Activated T-cell treated with anti-CD3 and anti-CD28 coated beads for 4 hours (primary cell): ENCODE measurements at places on chromosomes 13 and 19.

- no peak for DNase-seq
Observed at GRCh38 chr13:103514619-103515018, 448.4 kb upstream of the SLC10A2 start.

GRCh38 chr13:38656699-38657098 lies 30.2 kb upstream of the FREM2 start:
- no peak for DNase-seq

DNA sequence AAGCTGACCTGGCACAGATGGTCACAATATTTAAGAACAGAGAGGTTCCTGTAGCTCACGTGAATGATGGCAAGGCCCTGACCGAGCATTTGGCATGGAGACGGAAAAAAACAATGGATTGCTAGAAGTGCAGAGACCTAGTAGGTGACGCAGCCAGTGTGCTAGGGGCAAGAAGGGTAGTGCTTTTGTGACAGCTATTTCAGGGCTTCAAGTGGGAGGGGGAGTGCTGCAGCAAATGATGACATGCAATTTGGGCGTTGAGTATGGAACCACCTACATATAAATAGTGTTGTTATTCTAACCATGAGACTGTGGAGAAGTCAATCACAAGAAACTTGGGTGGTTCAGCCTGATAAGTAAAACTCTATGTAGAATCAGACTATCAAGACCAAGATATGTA lies 65.7 kb upstream of the IL17D start:
- DNase-seq = no peak

- DNase-seq = no peak
Observed at GRCh38 chr19:46623915-46624502, 880 bp downstream of the PTGIR start.

DNA sequence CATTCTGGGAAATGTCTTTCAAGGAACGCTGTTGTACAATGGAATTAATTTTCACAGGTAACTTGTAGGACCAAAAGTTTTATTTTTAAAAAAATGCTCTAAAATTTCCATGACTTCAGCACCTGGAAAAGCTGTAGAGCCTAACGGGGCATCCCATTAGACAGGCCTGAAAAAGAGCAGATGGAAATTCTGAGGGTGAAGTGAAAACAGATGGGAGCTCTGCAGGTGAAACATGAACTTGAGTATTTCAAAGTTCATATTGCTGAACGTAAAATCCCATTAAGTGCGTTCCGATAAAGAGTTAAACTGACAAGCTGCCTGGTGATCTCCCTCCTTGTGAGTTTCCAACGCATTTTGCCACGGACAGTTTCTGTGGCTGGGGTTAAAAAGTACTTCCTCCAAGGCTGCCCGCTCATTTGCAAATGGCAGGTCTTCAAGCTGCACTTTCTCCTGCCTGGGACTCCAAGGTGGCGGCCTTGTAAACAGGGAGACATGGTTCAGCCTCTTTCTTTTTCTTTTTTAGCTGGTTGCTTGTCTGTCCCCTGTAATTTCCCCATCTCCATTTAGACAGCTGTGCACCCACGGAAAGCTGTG lies 450.4 kb downstream of the FGF9 start:
- no peak for DNase-seq

DNA sequence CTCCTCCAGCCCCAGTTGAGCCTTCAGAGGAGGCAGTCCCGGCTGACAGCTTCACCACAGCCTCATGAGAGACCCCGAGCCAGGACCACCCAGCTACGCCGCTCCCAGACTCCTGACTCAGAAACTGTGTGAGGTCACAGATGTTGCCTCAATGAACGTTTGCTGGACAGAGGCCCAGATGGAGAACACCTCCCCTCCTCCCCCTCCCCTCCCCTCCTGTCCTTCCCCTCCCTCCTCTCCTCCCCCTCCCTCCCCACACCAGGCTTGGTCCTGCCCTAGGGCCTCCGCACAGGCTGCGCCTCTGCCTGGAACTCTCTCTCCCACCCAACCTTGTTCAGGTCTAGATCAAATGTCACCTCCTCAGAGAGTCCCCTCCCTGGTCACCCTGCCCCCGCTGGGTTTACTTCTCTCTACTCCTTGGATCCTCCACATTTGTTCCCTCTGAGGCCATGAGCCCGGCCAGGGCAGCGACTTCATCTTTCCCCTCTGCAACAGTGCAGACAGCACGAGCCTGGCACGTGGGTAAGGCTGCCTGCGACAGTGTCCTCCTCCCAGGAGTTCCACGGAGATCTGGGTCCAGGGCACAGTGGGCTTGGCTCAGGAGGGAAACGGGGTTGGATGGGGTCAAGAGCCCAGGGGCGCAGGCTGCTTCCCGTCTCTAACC lies 17.4 kb downstream of the PIP5K1C start:
- no peak for DNase-seq

GRCh38 chr19:37983916-37984315 lies 76.9 kb downstream of the SIPA1L3 start:
- DNase-seq = no peak

GRCh38 chr13:44306371-44307192 lies 67.0 kb upstream of the SERP2 start:
- no peak for DNase-seq

DNA sequence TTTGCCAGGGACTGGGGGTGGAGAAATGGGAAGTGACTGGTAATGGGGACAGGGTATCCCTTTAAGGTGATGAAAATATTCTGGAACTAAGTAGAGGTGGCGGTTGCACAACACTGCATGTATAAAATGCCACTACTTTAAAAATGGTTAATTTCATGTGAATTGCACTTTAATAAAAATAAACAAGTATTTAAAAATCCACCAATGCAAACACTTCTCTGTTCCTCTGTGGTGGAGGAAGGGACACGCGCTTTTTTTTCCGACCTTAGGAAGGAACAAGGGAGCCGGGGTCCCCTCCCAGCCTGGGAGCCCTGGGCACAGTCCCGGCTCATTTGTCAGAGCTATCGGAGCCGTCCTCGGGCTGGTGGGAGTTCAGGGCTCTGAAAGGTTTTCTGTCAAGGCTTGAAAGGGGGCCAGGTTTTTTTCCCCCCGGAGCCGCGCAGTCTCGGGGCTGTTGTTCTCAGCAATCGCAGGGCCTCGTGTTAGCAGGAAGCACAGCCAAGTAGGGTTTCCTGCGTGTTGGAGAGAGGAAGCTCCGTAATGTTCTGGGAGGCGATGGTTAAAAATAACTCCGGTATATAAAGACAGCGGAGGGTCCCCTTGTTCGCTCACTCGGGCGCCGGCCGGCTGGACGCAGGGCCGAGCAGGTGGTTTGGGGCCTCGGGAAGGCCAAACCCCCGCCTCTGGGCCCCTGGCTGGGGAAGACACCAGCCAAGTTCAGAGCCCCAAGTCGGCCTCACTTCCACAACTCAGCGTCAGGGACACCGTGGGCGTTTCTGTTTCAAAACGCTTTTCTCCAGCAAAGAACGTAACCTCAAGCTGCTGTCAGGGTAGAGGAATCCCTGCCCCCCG lies 41.2 kb upstream of the KLF2 start:
- peak; percentile 65 for DNase-seq

GRCh38 chr19:13102666-13103580 lies at the start of gene LYL1:
Gene LYL1, minus strand, starts transcription at chr19:13102858. Its CDS starts 1,687 bp downstream, at chr19:13101171.
- DNase-seq = no peak

GRCh38 chr13:78608688-78609463 lies 5.5 kb upstream of the POU4F1 start:
- DNase-seq = no peak

- no peak for DNase-seq
Observed at GRCh38 chr19:55674459-55674840, 576 bp upstream of the EPN1 start.

- DNase-seq = no peak
Observed at GRCh38 chr13:41813426-41813825, 147.5 kb downstream of the VWA8 start.

GRCh38 chr19:38062959-38063761 lies 156.2 kb downstream of the SIPA1L3 start:
- no peak for DNase-seq

GRCh38 chr19:34044021-34044420 lies 128.3 kb upstream of the LSM14A start:
- DNase-seq = no peak

DNA sequence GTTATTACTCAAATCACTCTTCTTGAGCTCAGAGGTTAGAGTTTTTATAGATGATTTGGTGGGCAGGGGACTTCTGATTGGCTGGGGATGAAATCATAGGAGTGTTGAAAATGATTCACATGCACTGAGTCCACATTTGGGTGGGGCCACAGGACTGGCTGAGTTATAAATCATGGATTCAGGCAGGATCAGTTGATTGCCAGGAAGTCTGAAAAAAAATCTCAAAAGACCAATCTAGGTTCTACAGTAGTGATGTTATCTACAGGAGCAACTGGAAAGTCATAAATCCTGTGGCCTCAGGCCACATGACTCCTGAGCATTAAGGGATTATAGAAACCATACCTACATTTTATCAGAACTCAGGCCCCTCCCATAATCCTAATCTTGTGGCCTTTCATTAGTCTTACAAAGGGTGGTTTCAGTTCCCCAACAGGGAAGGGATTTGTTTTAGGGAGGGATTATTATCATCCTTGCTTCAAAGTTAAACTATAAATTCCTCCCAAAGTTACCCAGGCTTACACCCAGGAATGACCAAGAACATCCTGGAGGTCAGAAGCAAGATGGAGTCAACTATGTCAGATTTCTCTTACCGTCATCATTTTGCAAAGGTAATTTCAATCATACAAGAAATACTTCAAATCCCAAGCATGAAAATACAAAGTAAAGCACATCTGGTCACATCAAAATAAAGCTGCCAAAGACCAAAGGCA lies 5.6 kb upstream of the CCDC70 start:
- DNase-seq = no peak

DNA sequence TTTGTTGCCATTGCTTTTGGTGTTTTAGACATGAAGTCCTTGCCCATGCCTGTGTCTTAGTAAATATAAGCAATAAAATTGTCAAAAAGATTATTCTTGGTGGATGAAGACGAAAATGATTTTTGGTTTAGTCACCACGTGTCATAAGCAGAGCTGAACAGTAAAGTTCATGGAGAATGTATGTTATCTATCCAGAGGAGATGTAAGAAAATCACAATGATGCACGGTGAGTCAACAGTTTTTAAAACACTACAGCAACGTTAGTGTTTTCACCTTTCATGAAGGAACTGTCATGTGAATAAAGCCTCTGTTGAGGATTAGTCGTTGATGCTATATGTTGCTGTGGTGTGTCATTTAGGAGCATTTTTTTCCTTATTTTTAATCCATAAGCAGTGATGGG lies 137.6 kb downstream of the GPC6 start:
- no peak for DNase-seq

GRCh38 chr13:29050719-29051118 lies 230.6 kb downstream of the MTUS2 start:
- DNase-seq = no peak
